Fibroblast of gingiva (primary cell): ENCODE measurements at places on chromosomes 6 and 20.
A peak's percentile ranks its signal among the peaks of the same experiment; 100 is the strongest.

GRCh38 chr20:19659448-19659847 is 98.6 kb upstream of the RIN2 start:
- no peak for DNase-seq

DNA sequence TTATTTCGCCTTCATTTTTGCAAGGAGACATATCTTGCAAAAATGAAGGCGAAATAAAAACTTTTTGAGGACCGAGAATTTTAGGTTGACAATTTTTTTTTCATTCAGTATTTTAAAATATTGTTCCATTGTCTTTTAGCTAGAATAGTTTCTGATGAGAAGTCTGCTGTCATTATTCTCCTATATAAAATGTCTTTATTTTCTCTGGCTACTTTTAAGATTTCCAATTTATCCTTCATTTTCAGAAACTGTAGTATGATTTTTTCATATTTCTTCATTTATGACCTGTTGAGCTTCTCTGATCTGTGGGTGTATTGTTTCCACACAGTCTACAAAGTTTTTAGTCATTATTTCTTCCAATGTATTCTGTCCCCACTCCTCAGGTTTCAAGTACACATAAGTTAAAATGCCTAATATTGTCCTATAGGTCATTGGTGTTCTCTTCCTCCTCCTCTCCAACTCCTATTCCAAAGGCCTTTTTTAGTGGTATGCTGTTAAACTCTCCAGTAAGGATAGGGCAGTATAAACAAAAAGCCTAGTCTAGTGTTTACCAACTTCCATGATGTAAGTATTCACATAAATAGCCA is 15.7 kb downstream of the AHI1 start:
- DNase-seq: peak; percentile 16

DNA sequence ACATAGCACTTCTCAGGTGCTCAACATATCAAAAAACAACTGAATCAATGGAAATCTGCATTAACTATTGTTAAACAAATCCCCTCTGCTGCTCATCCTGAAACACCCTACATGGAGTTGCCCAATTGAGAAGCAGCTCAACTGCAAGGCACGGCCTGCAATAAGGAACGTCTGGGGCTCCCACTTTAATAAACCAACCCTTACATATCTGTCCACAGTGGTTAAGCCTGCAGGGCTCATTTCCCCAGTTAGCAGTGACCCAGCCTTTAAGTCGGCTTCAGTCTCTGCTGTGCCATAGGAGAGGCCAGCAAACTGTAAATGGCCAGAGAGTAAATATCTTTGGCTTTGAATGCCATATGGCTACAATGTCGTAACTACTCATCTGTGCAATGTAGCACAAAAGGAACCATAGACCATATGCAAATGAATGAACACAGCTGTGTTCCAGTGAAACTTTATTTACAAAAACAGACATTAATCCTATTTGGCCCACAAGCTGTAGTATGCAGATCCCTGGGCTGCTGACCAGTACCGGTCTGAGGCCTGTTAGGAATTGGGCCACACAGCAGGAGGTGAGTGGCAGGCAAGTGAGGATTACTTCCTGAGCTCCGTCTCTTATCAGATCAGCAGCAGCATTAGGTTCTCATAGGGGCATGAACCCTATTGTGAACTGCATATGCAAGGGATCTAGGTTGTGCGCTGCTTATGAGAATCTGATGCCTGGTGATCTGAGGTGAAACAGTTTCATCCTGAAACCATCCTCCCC is 522.7 kb upstream of the CDH4 start:
- DNase-seq: no peak

GRCh38 chr20:23362392-23363256 is 642 bp downstream of the GZF1 start:
- DNase-seq: peak; percentile 42

DNA sequence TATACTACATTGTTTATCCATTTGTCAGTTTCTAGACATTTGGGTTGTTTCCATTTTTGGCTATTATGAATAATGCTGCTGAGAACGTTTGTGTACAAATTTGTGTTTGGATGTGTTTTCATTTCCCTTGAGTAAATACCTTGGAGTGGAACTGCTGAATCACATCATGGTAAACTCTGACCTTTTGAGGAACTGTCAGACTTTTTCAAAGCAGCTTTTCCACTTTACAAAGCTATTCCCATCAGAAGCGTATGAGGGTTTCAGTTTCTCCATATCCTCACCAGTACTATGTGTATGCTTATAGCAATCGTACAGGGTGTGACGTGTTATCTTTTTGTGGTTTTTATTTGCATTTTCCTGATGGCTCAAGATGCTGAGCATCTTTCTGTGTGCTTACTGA is 103.7 kb downstream of the MYO6 start:
- DNase-seq: peak; percentile 10

DNA sequence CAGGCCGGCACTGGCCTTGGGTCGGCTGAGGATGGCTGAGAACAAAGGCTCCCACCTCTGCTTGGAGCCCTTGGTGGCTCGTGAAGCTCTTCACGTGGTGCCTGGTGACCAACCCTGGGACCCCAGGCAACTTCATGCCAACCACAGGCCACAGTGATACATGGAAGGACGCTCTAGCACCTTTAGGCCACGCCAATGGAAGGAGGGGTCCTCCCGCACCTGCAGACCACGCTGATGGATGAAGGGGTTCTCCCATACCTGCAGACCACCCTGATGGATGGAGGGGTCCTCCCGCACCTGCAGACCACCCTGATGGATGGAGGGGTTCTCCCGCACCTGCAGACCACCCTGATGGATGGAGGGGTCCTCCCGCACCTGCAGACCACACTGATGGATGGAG is 62.5 kb downstream of the ERMARD start:
- no peak for DNase-seq

DNA sequence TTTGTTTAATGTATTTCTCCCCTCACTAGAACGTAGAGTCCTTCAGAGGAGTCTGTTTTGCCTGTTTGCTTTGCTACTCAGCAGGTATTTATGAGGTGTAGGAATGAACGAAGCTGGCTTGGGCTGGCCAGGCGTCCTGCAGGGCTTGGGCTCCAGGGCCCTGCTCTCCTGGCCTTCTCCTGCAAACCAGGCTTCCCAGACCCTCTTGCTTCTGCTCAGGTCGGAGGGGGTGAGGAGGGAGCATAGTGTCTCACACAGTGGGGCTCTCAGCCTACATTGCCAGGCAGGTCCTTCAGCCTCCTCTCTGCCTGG is 24.6 kb upstream of the MLN start:
- no peak for DNase-seq

DNA sequence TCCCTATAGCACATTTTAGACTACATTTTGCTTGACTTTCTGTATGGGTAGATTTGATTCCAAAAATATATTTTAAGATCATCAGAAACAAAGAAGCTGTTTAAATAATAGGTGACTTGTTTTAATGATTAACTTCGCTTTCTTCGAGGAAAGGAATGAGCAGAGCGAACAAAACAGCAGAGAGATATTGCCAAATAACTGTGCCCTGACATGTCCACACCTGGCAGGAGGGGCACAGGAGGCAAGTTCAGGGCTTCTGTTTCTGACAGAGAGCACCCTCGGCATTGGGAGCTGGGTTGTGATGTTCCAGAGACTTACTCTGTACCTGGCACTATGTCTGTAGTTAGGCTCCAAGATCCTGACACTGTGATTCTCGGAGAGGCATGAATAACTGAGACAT is 155.7 kb upstream of the SASH1 start:
- no peak for DNase-seq

DNA sequence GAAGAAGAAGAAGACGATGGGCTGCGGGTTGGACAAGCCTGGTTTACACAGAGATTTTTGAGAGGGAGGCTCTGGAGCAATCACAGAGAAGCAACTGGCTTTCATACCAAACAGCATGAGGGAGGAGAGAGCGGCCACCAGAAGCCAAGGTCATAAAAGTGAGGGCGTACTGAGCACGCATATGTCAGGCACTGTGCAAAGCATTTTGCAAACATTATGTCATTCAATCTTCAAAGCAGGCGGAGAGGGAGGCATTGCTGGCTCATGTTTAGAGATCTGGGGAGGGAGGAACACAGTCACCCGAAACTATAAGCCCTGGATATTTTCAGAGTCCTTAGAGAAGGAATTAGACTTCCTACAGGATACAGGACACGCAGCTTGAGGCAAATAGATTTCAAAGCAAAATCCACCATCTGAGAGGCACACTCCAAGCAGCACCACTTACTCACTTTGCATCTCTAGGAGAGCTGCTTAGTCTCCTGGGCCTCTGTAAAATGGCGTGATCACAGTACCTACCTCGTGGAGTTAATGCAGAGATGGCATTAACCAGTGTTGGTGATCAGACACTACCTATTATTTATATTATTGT is 24.6 kb downstream of the RAMACL start:
- DNase-seq: no peak

GRCh38 chr20:24109008-24109407 is 120.4 kb upstream of the GGTLC1 start:
- no peak for DNase-seq

GRCh38 chr6:139944131-139944530 is 569.7 kb upstream of the CITED2 start:
- no peak for DNase-seq

DNA sequence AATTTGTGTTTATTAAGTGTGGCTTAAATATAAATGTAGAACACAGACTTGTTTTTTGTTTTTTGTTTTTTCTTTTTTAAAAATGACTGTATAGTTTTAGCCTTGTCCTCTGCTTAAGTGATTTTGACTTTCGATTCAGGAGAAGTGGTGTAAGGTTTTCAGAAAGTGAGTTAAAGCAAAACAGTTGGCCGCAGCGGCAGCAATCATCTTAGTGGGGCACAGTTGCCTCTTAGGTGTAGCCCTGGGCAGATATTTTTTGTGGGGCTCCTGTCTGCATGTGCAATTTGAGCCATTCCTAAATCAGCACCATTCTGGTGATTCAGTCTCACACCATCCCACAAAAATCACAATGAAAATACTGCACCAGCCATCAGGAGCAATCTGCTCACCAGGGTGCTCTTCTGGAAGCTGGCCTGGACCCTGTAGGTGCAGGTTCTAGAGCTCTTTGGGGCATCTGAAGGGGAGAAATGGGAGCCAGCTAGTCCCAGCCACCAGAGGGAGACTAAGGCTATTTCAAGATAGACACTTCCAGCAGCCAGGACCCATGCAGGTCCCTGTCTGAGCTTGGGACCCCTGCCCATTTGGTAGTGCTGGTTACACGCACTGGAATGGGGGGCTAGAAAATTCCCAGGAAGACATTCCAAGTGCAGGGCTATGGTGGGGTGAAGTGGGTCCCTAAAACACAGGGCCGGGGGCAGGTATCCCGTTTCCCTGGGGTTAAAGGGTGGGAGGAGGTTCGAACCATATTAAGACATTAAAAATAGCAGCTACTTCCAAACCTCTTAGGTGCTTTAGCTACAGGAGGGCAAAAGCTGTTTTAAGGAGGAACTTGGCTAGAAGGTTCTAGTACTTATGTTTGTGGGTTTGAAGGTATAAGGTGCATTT is 156.6 kb downstream of the NFATC2 start:
- peak; percentile 29 for DNase-seq

DNA sequence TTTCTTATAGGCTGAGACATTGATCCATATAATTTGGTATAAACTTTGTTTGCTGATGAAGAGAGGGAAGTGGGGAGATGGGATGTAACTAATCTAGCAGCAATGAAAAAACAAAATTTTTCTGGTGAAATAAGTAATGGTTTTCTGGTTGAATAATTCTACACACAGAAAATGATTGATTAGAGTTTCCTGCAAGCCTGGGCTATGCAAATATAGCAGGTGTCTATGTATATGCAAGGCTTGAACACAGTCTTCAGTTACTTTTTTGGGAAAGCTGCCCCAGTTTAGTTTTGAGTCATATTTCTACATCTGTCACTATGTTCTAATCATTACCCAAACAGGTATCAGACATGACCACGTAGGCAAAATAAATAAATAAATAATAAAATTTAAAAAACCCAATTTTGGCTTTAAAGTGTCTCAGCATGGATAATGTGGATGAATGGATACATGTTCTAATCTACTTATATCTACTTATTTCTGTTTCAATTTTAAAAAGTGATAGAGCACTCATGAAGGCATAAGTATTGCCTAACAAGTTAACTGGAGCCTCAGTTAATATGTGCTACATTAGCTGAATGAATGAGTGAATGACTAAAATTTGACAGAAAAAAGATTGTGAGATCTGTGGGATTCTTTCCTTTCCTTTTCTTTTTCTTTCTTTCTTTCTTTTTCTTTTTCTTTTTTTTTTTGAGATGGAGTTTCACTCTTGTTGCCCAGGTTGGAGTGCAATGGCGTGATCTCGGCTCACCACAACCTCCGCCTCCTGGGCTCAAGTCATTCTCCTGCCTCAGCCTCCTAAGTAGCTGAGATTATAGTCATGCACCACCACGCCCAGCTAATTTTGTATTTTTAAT is 37.2 kb upstream of the TFB1M start:
- DNase-seq: no peak

- DNase-seq: no peak
Observed at GRCh38 chr6:147933224-147933623, 409.4 kb upstream of the SASH1 start.

DNA sequence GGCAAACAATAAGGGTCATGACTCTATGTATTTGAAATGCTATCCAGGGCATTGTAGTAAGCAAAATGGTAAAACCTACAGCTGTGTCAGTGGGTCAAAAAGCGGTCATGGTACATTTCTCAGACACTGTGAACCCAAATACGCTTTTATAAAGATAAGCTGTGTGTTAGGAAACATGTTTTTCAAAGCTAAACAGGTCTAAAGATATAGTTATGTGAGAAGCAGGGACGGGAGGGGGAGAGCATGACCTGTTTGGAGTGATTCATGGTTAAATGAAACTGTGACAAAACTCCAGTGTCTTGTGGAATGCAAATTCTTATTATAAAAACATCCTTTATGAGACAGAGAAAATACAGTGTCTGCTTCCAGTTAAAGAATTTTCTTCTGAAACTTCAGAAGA is 205.4 kb upstream of the BMP2 start:
- peak; percentile 56 for DNase-seq

DNA sequence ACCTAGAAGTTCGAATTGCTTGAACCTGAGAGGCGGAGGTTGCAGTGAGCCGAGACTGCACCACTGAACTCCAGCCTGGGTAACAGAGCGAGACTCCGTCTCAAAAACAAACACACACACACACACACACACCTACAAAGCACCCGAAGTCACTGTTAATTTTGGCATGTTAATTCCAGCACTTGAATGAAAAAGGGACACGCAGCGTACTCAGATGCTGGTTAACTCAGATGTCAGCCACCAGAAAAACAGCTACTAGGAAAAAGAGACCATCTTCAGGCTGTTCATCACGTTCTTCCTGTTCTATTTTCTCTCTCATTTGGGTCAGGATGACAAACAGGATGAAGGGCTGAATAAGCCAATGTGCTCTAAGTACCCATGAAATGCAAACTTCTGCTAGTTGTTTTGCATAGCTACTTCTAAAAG is 46.9 kb downstream of the BLOC1S5 start:
- DNase-seq: no peak

- DNase-seq: no peak
Observed at GRCh38 chr6:90293319-90293953, 3.2 kb downstream of the BACH2 start.
